ENCODE measurements at places on chromosomes 2 and 18.

GRCh38 chr2:232336981-232337720 lies 41.4 kb upstream of the ALPP start:
- DNase-seq: no peak

DNA sequence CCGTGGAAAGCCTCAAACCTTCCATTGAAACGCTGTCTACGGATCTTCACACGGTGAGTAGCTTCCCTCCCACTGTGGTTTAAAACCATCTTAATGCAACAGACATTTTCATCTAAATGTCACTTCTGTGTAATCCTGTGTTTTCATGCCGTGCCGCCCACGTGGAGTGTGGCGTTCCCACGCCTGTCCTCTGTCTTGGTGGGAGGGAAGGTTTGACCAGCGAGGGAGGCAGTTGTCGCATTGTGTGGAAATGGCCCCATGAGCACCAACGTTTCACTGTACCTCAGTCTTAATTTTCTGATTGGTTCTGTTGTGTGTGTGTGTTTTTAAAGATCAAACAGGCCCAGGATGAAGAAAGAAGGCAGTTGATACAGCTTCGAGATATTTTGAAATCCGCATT lies 88.6 kb downstream of the ITGB1BP1 start:
- DNase-seq: no peak

DNA sequence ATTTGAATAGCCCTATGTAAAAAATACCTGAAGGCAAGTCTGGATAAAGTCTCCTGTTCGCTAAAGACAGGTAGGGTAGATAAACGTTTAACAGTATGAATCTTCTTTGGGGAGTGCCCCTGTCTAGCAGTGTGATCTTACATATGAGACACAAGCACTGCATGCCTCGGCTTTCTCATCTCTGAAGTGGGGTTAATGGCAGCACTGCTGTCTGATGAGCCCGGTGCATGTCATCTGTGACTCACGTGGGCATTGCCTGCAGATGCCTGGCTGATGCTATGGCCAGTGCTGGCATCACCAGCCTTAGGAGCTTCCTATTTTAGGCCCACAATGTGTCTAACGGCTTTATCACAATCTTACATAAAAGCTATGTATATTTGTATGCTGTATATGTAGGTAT lies 50.1 kb downstream of the GALR1 start:
- no peak for DNase-seq

DNA sequence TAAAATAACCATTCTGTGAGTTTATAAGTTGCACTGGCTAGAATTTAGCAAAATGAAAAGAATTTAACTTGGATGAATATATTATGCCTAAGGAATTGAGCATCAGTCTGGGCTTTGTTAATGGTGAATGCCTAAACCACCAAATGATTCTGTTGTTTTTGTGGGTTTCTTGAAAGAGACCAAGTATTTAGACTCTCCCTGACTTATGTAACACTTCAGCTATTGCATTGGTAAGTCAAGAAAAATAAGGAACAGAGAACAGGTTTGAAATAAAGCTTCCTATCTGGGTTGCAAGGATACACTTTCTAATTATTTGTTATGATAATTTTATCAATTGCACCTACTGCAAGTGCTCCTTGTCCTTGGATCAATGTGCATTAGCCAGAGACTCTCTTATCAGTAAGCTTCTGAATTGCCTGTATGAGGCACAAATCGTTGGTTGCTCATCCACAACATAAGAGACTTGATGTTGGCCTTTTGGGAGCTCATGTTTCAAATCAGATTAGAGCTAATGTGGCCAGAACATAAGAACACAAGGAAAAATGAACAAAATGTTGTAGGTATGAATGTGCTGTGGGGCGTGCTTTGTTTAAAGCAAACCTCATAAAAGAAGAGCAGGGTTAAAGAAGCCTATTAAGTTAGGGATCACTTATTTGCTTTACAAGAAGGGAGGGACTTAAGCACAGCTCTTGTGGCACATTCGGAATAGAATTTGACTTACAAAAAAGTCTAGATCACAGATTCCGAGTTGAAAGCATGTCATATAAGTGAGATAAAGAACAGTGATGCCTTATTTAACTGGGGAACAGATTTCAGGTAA lies 37.2 kb downstream of the PRKCE start:
- no peak for DNase-seq

GRCh38 chr2:216486708-216487107 lies 11.9 kb upstream of the RPL37A start:
- DNase-seq: no peak

GRCh38 chr2:238906254-238906935 lies 58.5 kb downstream of the TWIST2 start:
- no peak for DNase-seq

- DNase-seq: no peak
These were observed 10.1 kb downstream of the EHD3 start for GRCh38 chr2:31244101-31244500.
